Pancreas (tissue), 10 donors: ENCODE measurements at places on chromosomes 1 and 21.

DNA sequence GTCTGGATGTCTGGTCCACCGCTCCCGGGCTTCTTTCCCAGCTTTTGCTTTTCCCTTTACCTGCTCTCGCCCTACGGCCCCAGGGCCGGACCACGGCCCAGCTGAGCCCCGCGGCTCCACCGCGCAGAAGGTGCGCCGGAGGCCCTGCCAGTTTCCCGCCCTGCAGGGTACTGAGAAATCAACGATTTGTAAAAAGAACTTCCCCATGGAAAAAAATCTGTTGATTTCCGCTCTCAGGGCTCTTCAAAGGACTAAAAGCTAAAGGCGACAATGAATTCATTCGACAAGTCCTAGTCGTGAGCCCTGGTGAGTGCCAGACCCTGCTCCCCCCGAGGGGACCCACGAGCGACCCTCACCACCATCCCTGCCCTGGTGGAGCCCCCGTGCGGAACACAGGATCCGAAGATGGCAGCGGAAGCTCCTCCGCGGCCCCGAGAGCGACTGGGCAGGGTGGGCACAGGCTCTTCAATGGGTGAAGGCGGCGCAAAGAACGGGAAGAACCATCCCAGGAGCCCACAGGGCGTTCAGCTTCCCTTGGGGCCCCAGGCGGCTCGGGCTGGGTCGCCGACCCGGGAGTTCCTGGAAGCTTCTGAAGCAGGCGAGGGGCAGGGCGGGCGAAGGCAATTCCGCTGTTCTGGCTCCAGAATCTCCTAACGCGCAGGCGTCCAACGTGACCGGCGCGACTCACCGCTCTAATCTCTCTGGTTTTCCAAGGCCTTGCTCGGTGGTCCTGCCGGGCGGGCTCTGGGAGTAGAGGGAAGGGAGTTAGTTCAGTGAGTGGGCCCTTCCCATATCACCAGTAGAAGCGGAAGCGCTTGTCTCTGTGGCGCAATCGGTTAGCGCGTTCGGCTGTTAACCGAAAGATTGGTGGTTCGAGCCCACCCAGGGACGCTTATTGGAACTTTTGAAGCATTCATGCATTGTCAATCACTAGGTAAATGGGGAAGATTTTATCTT lies 6.6 kb upstream of the RNU1-2 start:
- peak; percentile 91 for DNase-seq

GRCh38 chr1:40014253-40014706 lies 26.2 kb upstream of the CAP1 start:
- DNase-seq: no peak

- DNase-seq: no peak
Measured at GRCh38 chr1:5917591-5918274, 74.5 kb downstream of the NPHP4 start.

GRCh38 chr1:48931506-48932192 lies 155.0 kb upstream of the BEND5 start:
- no peak for DNase-seq

DNA sequence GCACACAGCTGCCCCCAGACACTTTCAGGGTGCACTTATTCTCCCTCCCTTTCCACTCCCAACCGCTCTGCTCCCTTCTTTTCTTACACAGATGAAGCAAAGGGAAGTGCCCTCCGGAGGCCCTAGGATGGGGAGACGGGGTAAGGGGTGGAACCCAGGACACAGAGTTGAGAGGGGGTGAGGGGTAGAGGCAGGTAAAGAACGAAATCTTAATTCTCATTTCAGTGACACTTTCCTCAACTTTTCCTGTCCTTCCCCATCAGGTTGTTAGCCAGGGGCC lies 12.8 kb downstream of the PLEKHO1 start:
- no peak for DNase-seq

DNA sequence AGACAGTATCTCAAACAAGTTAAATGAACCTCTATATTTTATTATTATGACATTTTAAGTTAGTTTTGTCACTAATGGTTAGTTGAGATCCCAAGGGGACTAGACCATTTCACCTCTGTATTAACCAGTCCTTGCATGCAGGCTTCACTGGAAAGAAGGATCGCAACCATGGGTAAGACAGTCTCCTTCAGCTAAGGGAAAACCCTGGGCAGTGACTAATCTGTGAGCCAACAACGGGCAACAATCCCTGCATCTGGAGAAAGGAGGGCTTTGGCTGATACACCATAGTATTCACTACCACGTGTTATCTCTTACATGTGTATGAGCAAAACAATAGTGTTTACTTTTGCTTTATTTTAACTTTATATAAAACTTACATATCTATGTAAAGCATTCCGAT lies 708.8 kb upstream of the CHRM3 start:
- DNase-seq: no peak

DNA sequence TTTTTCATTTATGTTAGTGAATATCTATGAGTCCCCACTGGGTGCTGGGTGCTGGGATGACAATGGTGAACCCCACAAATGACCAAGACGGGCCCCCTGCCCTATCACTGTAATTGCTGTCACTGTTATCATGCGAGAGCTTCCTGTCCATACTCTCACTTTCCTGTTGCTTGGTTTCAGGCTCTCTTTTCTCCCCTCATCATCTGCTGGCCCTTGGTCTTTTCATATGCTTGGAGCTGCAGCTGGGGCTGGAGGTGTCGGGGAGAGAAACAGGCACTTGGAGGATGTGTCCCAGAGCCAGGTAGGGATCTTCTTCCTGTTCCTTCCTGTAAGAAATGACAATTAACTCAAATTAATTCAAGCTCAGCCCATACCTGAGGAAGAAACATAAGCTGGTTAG lies 348.0 kb downstream of the PTPRU start:
- DNase-seq: no peak

GRCh38 chr1:56017336-56017735 lies 562.0 kb downstream of the PLPP3 start:
- no peak for DNase-seq

DNA sequence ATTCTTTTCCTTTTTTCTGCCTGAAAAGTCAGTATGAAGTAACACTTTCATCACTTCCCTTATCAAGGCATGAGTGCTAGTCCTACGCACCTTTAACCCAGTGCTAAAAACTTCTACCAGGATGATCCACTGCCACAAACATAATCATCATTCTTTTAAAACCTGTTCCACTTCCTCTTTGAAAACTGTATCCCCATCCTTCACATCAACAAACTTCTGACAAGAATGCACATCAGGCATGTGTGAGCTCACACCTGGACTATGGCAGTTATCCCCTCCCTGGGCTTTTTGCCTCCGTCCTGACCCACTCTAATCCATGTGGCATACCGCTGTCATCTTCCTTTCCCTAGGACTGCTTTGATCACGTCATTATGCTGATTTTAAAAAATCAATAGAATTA lies 70.2 kb downstream of the ESRRG start:
- no peak for DNase-seq

DNA sequence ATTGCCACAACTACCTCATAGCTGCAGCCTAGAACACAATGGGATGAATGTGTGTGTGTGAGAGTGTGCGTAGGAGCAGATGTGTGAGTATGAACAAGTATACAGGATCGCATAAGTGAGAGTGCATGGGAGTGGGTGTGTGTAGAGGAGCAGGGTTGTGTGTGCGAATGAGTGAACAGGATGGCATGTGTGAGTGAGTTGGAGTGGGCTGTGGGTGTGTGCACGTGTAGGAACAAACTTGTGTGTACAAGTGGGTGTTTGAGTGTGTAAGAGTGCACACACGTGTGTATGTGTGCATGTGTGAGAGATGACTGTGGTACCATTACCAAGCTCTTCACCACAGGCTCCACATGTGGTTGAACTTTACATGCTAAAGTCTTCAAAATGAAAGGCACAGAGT lies 175.4 kb upstream of the EDN2 start:
- DNase-seq: no peak

- DNase-seq: no peak
Measured at GRCh38 chr1:68149907-68150306, 82.4 kb downstream of the WLS start.

GRCh38 chr1:187755536-187755935 lies 926.8 kb downstream of the PLA2G4A start:
- no peak for DNase-seq

DNA sequence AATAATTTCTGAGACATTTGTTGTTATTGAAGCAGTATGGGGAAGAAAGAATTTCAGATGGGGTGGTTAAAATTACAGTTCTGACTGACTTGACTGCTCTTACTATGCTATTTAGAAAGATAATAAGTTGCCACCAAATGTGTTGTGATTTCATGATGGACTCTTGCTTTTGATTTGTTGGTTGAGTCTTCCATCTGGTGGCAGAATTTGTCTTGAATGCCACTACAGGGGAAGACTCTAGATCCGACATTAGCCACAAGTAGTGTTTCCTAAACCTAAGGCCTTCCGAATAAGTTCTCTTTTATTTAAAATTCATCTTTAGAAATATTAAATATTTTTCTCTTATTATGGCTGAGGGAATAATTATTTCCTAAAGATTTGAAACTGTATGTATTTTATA lies 190.9 kb upstream of the ADGRL4 start:
- no peak for DNase-seq

DNA sequence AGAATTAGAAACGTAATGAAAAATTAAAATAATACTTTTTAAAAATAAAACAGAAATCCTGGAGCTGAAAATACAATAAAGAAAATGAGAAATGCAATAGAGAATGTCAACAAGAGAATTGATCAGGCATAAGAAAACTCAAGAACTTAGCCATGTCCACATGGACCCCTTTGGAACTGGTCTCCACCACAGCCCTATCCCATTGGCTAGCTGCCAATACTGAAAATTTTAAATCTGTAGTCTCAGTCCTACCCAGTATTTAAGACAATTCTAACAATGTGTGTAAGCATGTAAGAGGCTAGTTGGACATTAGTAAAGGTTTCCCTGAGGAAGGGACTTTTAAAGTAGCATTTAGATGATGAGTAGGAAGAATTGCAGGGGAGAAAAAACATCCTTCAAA lies 25.8 kb upstream of the RRP15 start:
- no peak for DNase-seq
